ENCODE measurements at places on chromosomes 2 and 18. TPM values are rescaled to one million over a fixed set of nuclear protein-coding genes. Genes with fewer than 3 reads are reported as not detected.
A peak's percentile ranks its signal among the peaks of the same experiment; 100 is the strongest.

- no peak for DNase-seq
Observed at GRCh38 chr2:236614551-236614950, 44.9 kb downstream of the ACKR3 start.

DNA sequence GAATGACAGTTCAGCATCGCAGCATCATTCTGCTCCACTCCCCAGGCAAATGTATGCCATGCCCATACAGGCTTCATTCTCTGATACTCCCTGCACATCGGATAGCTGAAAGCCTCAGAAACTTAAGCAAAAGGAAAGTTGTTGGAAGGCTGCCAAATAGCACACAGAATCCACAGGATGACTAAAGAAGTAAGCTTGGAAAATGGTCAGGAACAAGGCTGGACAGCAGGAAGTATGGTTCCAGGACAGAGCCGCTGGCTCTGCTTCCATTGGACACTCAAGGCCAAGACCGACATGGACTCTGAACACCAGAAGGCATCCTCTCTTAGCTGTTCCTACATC is 256.5 kb downstream of the CDH20 start:
- DNase-seq = peak; percentile 9

- DNase-seq = no peak
Observed at GRCh38 chr2:97355176-97355575, 234.5 kb downstream of the ANKRD36B start.

DNA sequence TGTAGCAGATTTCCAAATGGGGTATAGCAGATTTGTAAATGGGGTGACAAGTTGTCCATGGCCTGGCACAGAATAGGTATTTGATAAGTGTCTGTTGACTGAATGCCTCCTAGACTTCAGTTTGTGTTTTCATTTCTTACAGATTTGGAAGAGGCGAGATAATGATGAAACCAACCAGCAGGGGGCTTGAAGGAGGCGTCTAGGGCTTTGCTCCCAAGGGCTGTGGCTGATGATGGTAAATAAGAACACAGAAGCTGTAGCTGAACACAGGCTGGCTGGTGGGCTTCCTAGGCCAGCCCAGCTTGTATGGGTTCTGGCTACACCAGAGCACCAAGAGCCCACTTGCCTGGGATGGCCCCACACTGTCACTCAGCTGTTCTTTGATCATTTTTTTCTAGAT is 19.4 kb downstream of the SFTPB start:
- DNase-seq = no peak

DNA sequence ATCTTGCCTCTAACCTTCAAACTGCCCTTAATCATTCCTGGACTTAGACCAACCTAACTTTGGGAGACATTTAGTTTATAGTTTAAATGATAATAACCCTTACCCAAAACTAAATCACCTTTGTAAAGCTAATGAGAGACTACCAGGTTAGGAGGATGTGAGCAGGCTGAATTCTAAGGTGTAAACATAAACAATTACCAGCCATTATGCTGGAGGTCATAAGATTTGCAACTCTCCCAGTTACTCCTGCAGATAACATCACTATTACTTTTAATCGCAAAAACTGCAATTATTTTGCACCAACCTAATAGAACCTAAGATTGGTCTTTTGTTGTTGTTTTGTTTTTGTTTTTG is 86.5 kb upstream of the MSH6 start:
- DNase-seq = no peak

TBR1 gene
- total RNA-seq = not detected

Measured in heart right ventricle (tissue), 16 donors.